ENCODE measurements at places on chromosomes 2 and 18.

DNA sequence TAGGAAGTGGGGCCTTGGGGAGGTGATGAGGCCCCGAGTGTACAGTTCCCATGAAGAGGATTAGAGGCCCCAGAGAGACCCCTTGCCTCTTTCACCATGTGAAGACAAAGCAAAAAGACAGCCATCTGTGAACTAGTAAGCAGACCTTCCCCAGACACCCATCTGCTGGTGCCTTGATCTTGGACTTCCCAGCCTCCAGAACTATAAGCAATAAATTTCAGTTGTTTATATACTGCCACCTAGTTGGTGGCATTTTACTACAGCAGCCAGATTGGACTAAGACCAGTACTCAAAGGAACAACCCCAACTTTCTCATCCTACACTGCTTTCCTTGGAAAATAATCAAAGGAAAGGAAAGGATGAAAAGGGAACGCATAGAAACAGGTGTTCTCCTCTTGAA, 27.9 kb upstream of the CREG2 start:
- no peak for DNase-seq

DNA sequence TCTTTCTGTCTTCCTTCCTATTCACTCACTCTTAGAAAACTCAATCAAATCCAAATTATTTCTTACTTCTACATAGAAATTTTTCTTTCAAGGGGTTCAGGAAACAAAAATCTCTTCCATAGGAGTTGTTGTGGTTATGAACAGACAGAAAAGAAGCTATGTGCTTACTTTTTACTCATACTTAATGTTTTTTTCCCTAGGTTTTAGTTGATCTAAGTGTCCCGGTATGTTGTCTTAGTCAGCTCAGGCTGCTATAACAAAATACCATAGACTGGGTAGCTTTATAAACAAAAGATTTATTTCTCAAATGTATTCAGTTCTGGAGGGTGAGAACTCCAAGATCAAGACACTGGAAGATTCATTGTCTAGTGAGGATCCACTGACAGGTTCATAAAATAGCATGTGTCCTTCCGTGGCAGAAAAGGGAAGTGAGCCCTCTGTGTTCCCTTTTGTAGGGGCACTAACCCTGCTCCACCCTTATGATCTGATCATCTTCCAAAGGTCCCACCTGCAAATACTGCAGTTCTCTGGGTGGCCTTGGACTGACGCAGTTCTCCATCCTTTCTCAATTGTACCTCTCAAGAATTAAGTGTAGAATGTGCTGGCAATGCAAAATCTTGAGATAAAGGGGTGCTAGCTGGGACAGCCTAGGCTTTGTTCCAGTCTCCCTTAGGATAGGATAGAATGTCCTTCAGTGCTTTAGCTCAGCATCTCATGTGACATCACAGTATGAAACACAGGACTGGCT, 14.4 kb upstream of the VRK2 start:
- DNase-seq: no peak

DNA sequence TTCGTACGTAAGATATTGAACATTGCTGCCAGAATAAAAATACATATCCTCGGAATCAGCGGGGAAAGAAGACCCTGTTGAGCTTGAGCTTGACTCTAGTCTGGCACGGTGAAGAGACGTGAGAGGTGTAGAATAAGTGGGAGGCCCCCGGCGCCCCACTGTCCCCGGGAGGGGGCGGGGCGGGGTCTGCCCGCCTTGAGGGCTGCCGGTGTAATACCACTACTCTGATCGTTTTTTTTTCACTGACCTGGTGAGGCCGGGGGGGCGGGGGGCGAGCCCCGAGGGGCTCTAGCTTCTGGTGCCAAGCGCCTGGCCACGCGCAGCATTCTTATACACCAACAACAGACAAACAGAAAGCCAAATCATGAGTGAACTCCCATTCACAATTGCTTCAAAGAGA, 324.0 kb upstream of the REG3G start:
- no peak for DNase-seq

GRCh38 chr2:144254342-144255235, 265.3 kb downstream of the ZEB2 start:
- no peak for DNase-seq

GRCh38 chr2:208820014-208820688, 413.6 kb downstream of the PTH2R start:
- no peak for DNase-seq

- DNase-seq: no peak
These were observed 158.8 kb downstream of the DDX1 start for GRCh38 chr2:15750433-15750814.

DNA sequence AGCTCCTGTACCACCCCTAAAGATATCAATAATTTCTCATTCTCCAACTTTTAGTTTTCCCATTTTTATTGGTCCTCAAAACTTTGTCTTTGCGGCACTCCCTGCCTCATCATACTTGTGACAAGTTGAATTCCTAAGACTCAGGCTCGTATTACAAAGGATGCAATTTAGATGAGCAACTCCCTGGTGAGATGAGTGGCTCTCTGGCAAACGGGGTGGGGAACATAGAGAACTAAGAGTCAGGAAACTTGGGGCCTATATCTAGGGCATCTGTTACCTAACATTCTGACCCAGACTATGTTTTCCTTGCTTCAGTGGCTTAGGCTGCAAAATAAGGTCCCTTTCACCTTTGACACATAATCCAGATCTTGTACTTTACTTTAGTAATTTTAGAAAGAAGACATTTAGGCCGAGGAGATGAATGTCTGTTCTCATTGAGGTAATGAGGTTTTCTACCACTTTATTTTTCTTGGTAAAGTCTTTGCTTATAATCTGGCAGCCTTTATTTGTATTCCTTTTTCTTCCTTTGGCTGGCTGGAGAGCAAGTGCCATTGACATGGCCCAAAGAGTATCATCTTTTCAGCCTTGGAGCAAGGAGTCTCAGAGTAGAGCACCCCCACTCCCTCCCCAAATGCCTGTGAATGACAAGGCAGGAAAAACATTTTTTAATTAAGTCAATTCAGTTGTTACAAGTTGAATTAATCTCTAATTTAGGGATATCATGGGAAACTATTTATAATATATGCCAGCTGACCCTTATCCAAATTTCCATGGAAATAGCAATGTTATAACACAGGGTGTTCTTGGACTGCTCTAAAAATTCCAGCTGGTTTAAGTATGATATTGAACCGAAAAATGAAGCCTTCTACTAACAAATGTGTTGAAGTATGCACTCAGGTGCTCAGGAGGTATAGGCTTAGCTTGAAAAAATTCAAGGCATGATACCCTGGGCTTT, 15.2 kb downstream of the TSPYL6 start:
- DNase-seq: no peak

DNA sequence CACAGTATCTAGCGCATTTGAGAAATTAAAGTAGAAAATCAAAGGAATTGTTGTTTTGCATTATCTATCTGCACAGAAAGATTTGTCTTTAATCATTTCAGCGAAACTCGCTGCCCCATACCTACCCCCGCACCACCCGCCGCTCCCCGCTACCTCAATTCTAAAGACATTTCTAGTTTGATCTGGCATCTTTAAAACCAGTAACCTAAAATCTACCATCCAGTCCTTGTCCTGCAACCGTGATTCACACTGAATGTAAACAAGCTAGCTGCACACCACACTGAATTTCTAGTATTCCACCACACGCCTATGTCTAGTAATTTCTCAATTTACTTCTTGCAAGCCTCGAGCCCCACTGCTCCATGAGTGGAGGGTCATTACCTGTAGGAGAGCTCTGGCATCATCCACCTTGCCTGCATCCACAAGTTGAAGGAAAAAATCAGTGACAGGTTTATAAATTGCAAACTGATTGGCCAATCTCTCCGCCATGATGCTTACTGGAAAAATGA, 60.1 kb downstream of the ABCG8 start:
- DNase-seq: no peak

DNA sequence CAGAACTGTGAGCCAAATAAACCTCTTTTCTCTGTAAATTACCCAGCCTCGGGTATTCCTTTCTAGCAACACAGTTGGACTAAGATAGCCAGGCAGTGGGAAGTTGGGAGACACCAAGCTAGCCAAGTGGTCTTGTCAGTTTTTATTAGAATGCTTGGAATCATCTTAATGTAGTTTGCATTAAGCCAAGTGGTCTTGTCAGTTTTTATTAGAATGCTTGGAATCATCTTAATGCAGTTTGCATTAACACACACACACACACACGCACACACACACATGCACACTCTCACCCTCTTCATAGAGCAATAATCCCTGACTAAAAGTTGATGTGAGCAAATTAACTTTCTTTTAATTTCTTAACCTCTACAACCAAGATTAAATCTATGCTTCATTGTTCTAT, 151.5 kb downstream of the VAPA start:
- DNase-seq: no peak

GRCh38 chr2:193738892-193739291, 1544.2 kb upstream of the TMEFF2 start:
- DNase-seq: no peak

DNA sequence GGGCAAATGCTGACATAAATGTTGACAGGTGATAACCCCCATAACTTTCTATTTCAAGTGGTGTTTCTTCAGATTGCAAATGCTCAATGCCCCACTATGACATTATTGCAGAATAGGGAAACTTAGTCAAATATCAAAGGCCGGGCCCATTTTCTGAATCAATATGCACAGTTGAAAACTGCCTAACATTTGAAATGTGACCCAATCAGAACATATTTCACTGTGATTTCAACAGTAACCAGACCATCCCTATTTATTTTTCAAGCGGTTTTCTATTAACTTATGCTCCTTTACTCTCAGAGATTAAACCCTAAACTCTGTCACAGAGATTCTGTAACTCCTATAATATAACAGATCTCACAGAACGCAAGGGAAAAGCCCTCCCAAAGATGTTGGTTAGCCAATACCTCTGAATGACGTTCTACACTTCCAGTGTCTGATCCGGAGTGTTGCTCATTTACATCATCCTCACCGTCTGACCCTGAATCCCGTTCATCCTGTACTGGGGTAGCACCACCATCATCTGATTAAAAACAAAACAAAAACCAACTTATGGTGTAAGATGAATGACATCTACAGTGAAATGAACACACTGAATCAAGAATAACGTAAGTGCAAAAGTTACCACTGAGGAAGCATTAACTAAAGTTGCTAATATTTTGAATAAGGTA, 2.9 kb downstream of the IWS1 start:
- DNase-seq: no peak

DNA sequence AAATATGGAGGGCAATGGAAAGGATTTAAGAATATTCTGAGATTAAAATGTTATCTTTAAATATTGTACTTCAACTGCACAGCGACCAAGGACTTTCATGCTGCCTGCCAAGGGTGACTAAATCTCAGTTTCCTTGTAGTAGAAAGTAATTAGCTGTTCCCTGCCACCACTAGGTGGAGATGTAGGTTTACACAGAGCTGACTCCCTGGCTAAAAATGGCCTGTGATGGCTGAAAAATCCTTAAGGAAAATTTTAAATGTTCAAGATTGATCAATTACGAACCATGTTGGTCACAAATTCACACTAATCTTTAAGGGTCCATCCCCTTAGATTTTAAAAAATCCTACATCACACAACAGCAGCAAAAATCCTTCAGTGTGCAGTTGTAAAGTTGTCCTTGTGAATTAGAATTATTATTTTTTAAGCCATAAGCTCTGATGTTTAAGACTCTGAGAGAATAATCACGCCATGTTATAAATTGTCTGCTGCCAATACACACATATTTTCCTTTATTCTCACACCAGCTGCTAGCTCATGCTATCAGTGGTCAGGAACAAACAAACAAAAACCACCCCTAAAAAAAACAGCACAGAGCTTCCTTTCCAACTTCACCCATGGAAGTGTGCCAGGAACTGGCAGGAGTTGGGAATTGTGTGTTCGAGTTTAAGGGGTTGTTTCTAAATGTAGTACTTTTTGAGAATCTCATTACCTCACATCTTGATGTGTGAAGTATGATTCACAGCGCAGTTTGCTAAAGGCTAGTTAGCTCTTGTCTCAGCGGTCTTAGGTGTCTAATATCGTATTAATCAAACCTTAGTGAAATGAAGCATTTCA, 399.8 kb downstream of the TMEM182 start:
- no peak for DNase-seq

DNA sequence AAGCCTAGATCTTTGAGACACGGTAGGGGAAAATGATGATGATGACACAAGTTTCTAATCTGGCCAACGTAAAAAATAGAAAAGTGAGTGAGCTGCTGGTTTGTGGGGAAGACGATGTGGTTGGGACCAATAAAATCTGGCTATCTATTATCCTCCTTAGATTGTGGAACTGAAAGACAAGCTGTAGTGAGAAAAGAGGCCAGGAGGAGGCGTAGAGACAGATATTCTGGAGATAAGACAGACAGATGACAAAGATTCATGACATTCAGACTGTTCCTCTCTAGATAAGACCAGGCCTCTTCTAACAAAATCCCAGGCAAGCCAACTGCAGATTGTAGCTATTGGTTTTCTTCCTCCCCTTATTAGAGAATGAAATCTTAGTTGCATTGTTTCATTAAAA, 376.3 kb upstream of the UBE2E3 start:
- DNase-seq: no peak

- no peak for DNase-seq
These were observed 28.2 kb downstream of the SERTAD2 start for GRCh38 chr2:64625299-64626145.

DNA sequence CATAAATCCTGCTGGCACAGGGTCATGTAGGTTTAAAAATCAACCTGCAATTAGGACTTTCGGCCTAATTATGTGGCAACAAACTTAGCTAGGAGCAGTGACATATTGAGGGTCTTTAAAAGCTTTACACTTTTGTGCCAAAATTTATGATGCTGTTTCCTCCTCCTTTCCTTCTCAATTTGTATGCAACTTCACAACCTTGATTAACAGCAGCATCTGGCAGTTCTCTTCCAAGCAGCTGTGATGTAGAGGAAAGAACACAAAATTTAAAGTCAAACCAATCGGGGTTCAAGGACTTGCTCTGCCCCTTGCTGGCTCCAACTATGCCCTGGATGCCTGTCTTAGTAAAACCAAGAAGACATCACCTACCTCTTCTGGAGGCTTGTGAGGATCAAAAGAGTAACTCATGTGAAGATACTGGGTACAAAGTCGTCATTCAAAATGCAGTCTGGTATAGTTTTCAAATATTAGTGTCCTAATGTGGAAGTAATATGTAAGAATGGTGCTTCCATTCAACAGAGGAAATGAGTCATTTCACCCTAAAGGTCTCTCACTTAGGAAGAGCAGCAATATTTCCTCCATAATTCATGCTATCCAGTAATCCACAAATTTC, 94.7 kb downstream of the ANKRD44 start:
- DNase-seq: no peak

DNA sequence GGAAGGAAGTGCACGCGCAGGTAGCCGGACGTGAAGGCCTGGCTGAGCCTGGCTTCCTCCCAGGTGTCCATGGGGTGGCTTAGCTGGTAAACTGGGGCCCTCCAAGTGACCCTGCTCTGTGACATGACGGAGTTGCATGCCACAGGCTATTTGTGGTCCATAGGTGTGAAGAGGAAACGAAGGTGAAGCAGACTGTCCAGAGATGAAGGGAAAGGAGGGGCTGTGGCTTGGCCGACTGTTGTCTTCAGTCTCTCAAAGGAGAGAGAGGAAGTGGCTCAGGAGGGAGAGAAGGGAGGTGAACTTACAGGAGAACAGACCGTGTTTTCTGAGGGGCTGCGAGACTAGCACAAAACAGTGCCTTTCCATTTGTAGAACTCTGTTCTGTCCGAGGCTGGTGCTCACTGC, 19.3 kb downstream of the INPP5D start:
- DNase-seq: no peak

- DNase-seq: no peak
These were observed 7.5 kb upstream of the SCLY start for GRCh38 chr2:238053191-238053776.

GRCh38 chr2:54531558-54531957, 75.4 kb downstream of the SPTBN1 start:
- no peak for DNase-seq
